Activated CD4-positive, alpha-beta T cell treated with anti-CD3 and anti-CD28 coated beads, Interleukin-2, amount 50 U/mL, for 48 hours (primary cell): ENCODE measurements at places on chromosomes 12 and 14.
A peak's percentile ranks its signal among the peaks of the same experiment; 100 is the strongest.

- no peak for DNase-seq
Observed at GRCh38 chr14:100822532-100823296, 3.2 kb upstream of the MEG3 start.

DNA sequence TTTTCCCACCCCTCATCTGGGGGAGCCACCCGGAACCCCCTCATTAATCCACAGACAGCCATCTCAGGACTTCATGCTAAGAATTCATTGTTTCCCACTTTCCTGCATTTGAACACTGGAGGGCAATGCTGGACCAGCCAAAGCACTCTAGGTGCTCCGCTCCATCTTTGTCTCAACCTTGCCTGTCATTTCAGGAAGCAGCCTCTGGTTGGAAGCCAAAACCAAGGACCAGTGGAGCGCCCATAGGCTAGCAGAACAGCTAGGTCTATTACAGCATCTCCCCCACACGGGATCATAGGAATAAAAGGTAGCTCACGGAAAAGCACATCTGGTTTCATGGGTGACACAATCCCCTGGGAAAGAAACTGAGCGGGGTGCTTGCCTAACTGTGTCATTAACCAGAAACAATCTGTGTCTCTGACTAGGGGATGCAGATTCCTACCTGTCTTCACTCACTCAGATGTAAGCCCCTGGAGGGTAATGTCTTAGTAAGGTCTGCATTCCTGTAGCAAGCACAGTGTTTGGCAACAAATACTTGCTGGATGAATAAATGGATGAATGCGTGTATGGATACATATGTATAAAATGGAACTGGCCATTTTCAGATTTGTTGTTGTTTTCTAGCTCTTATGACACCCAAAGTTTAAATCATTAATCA is 197.0 kb downstream of the DAD1 start:
- no peak for DNase-seq

GRCh38 chr12:15800278-15800677 is 11.1 kb upstream of the EPS8 start:
- DNase-seq, result no peak

DNA sequence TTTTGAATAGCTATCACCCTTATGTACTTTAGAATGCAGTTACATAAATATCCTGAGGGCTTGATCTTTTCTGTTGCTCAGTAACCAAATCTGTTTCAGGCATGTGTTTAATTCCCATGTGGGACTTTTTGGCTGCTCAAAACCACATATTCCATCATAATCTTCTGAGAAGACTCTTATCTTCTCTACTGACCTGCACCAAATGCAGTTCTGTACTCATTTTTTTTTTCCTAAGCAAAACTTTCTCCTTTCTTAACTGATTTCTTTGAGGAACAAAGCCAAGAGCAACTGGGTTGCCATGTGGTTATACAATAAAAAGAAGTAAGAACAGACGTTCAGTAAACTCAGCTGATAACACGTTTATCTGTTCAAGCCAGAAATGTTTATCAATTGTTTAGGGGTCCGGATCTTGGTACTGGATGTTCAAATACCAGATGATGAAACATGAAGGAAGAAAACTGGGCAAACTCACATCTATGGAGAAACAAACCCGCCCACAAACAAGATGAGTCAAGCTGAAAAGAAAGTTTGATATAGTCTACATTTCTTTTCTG is 50.1 kb downstream of the TMEM132C start:
- no peak for DNase-seq

GRCh38 chr12:76674669-76675315 is 89.1 kb upstream of the ZDHHC17 start:
- DNase-seq, result no peak

- no peak for DNase-seq
Observed at GRCh38 chr12:44509471-44509870, 366.6 kb downstream of the NELL2 start.

DNA sequence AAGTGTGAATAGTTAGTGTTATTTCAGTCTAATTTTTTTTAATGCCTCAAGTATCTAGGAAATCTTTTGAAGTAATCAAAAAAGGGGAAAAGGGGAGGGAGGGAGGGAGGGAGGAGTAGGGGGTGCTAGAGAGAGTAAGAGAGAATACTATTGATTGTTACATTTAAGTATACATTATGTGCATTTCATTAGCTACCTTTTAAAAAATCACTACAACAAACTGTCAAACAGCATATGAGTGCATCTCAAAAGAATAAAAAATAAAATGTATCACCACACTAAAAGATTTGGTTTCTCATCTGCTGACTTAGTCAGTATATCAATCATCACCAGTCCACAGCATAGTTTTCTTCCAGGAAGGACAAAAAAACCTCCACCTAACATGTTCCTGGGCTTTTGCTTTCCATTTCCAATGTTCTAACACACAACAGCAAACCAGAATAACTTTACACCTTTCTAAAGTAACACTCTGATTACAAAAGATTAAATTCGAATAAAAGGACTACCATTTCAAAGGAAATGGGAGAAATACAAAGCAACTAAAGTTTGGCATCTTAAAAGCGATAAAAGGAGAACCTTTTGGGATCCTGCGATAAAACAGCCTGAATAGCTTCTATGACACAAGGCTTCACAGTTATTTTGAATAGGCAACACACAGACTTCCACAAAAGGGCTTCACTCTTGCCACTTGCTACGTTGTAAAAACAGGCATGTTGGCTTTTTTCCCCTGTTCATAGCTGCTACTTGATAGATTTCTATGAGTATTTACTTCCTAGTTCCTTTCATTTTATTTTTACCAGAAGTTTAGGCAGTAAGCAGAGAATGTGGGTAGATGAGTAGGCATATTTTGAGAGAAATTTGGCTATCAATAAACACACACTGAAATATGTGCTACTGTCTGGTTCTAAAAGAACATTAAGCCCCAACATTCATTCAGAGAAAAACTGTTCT is 160.9 kb downstream of the EPS8 start:
- DNase-seq, result no peak

DNA sequence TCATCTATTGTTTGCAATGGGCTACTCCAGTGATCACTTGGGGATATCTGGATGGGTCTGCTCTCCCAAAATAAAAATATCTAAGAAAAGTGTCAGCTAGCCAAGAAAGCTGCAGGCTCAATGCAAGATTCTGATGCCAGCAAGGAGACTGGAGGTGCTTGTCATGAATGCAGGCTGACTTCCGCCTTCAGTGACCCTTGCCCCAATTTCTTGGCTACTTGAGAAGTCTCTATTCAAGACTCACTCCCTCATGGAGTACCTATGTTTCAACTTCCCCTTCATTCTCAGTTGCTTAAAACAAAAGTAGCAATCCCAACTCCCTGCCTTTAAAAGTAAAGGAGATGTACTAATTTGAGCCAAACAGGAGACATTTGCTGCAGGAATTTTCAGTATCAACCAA is 123.9 kb downstream of the GPR65 start:
- DNase-seq, result no peak

GRCh38 chr12:22625762-22626294 is 857 bp downstream of the ETNK1 start:
- DNase-seq, result peak; percentile 27

- DNase-seq, result no peak
Observed at GRCh38 chr12:87704374-87704773, 324.8 kb downstream of the C12orf50 start.

DNA sequence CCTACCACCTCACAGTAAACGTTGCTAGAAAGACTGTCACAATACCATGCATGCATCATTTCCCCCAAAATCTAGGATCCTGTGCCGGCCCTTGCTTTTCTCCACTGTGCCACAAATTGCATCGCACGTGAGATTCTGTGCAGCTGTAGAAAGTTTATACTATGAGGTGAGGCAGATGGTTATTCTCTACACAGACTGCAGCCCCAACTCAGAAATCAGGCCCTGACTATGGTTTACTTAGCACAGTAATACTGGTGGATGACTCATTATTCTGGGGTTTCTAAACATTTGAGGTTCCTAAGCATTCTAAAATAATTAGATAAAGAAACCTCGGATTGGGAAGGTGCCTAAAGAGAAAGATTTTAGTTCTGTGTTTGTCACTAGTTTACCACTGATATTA is 163.8 kb upstream of the CCDC198 start:
- DNase-seq, result no peak

DNA sequence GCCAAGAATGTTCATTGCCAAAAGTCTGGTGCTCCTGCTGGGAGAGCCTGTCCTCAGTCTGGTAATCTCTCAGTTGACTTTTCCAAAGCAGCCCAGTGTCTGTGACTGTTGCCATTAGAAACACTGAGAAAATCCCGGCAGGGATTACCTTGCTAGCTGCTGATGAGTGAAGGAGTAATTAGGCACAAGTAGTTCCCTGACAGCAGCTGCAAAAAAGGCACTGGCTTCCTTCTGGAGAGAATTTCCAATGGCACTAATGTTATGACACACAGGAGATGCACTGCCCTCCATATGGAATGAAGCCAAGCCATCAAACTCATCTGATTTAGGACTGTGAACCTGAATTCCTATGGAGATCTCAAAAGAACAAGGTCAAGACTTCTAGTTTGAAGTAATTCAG is 1321.2 kb upstream of the SEL1L start:
- no peak for DNase-seq

GRCh38 chr12:114815026-114815795 is 131.2 kb upstream of the TBX3 start:
- no peak for DNase-seq

DNA sequence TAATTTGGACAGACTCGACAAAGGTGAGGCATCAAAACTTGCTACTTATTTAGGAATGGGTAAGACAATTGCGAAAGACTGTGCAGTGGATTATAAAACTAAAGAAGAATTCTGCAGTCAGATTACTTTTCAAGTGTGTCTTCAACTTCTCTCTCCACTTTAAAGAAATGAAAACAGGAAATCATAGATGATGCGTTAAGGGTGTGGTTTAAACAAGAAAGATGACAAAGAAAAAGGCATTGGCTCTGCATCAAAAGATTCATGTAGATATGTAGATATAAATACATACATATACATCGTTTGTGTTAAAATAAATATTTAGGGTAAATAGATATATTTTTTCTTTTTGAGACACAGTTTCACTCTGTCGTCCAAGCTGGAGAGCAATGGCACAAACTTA is 74.6 kb upstream of the PARP11 start:
- DNase-seq, result no peak

- DNase-seq, result peak; percentile 43
Observed at GRCh38 chr14:71143381-71144290, 236.4 kb downstream of the PCNX1 start.

DNA sequence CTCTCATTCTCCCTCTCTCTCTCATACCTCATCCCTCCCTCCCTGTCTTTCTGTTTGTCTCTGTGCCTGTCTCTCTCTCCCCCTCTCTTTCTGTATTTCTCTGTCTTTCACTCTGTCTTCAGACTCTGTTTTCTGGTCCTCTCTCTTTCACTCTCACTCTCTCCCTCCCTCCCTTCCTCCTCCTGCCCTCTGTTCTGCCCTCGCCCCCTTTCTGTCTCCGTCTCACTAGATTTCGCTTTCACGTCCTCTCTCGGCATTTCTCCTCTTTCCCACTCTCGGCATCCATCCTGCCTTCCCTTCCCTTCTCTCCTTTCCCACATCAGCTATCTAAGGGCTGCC is 183.0 kb downstream of the PHETA1 start:
- DNase-seq, result no peak

DNA sequence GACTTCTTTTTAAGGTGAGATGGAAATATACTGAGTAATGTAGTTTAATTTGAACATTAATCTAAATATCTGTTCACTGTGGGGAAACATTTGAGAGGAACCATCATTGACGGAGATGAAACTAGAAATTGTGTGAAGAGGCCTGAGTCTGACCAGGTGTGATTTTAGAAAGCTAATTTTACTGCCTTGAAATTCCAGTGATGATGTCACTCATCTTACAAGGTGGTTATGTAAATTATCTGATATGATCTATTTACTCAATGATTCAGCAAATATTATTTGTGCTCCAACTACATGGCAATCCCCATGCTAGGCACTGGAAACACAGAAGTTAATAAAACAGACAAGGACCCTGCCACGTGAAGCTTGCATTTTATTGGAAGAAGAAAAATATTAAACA is 435.7 kb upstream of the DCN start:
- no peak for DNase-seq

- no peak for DNase-seq
Observed at GRCh38 chr14:55131370-55132137, 2.5 kb downstream of the LGALS3 start.

- no peak for DNase-seq
Observed at GRCh38 chr12:47786662-47787280, 13.7 kb downstream of the SLC48A1 start.

GRCh38 chr12:113867258-113867657 is 98.9 kb downstream of the RBM19 start:
- no peak for DNase-seq

DNA sequence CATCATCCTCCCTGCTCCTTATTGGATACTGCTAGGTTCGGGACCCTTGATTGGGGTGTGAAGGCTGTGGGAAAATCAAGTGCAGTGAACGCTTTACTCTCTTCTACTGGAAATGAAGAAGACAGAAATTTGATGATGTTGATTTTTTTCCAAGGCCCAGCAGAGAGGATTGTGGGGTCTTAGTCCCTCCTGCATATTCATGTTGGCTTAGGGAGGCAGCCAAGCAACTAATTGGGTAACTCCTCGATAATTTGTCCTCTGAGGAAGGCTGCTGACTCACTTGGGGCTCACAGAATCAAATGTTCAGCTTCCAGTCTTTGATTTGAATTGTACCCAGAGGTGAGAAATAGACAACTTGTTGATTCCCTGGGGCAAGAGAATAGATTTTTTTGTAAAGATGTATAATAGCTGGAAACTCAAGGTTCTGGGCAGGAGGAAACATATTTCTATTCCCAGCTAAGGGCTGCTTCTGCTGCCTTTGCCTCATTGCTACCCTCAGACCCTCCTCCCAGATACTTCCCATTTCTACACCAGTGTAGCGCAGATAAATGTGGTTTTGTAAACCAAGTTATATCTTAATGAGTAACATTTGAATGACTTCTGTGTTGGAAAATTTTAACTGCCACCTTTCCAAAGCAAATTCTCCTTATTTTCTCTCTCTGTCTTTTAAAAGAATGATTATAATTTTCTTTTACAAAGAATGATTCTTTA is 21.7 kb downstream of the NEUROD4 start:
- DNase-seq, result no peak

- no peak for DNase-seq
Observed at GRCh38 chr12:90253136-90253535, 544.5 kb upstream of the ATP2B1 start.

DNA sequence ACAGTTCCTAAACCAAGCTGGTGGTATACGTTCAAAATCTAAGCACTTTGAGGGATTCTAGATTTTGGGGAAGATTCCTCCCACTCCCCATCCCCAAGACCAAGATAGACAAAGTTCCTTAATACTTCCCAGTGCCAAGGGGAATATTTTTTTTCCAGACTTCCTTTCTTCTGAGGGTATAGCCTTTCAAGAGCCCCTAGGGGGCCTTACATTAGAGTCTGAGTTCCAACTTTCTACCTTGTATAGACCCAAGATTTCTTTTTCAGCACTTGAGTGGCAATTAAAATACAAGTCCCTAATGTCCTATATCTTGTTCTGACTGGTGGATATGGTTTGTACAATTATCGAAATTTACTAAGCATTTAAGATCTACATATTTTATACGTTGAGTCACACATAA is 28.7 kb upstream of the SOS2 start:
- DNase-seq, result no peak

GRCh38 chr14:89654998-89655397 is 238.0 kb upstream of the FOXN3 start:
- no peak for DNase-seq

- no peak for DNase-seq
Observed at GRCh38 chr14:76612654-76613053, 148.6 kb upstream of the VASH1 start.

- DNase-seq, result no peak
Observed at GRCh38 chr14:74179856-74180255, 59.4 kb upstream of the VSX2 start.

- no peak for DNase-seq
Observed at GRCh38 chr12:120216742-120217605, 16.1 kb upstream of the RPLP0 start.

- DNase-seq, result no peak
Observed at GRCh38 chr14:74035556-74035955, 16.4 kb downstream of the BBOF1 start.
